MV-4-11 (cell line): ENCODE measurements at places on chromosomes 4 and X.

- DNase-seq = no peak
These were observed 80.0 kb upstream of the MAB21L2 start for GRCh38 chr4:150501983-150502382.

DNA sequence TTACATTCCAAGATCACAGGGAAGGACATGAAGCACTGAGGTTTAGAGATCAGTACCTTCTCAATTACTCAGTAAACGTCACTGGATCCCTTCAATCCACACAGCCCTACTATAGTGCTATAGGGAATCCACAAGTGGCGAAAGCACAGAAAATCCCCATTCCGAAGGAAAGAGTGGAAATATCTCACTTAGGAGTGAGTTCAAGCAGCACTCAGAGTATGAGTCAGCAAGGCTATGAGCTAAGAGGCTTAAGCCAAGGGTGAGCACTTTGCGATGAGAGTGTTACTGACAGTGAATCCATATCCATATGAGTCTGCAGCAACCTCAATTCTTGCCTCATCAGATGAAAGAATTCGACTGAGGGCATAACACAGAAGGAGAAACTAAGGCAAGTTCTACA is 165.1 kb downstream of the VSIG4 start:
- no peak for DNase-seq

GRCh38 chr4:143700416-143701352 is at the start of gene FREM3:
Gene FREM3 (minus strand): TSS chr4:143700675. CDS start chr4:143700675, 0 bp downstream.
- no peak for DNase-seq

DNA sequence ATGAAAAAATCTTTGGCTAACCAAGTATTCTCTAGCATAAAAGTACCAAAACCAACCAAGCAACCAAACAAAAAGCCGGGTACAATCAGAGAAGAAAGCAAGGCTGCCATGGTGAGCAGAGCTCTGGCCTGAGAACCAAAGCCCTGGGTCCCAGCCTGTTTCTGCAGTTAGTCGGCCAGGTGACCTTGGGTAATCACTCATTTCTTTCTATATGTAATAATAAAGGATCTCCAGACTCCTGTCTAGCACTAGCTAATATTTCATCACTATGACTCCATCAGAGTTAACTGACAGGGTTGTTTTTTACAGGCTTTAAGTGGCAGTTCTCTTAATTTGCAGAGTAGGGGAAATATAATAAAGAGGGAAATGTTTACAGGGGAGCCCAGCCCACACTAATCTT is 34.0 kb upstream of the RASGEF1B start:
- no peak for DNase-seq

DNA sequence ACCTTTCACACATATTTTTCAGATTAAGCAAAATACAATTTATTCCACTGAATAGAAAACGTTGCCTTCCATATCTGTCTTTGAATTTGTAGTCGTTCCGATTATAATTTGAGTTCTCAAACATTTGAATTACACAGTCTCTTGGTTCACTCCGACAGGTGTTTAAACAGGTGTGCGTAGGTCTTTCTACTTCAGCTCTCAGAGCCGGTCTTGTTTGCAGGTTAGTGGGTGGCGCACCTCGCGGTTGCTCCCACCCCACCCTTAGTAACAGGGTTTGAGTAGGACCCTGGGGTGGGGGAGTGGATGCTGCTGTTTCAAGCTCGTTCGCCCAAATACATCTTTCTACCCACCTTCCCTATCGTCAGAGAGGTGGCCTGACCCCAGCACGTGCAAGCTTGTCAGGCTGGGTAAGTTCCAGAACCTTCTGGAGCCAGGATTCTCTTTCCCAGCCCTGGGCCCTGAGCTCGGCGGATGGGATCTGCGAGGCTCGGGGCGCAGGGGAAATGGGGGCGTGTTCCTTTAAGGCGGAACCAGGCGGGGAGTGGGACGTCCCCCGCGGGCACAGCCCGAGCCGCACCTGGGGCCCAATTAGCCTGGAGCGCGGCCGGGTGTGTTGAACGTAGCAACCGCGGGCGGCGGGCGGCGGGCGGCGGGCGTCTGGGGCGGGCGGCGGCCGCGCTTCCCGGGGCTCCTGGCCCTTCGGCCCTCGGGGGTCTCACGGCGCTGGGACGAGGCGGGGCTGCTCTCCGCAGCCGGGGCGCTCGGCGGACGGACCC is at the start of gene FAM149A:
Gene FAM149A, plus strand, starts transcription at position 591 of the 776 bp plus-strand sequence.
- DNase-seq = no peak

DNA sequence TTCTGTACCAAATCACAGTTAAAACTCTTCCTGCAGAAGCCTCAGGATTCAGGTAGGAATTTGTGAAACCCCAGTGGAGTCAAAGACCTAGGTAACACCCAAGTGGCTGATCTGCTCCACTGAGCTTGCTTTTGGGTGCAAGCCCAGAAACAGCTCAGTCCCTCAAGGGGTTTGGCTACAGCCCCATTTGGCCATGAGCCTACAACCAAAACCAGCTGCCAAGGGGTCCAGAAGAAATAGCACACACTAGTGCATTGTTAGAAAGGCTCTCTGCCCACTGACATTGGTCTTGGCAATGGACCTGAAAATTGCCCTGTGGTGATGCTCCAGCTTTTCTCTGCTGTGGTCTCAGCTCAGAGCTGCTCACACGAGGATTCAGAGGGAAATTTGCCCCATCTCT is 577.4 kb upstream of the INTU start:
- no peak for DNase-seq

DNA sequence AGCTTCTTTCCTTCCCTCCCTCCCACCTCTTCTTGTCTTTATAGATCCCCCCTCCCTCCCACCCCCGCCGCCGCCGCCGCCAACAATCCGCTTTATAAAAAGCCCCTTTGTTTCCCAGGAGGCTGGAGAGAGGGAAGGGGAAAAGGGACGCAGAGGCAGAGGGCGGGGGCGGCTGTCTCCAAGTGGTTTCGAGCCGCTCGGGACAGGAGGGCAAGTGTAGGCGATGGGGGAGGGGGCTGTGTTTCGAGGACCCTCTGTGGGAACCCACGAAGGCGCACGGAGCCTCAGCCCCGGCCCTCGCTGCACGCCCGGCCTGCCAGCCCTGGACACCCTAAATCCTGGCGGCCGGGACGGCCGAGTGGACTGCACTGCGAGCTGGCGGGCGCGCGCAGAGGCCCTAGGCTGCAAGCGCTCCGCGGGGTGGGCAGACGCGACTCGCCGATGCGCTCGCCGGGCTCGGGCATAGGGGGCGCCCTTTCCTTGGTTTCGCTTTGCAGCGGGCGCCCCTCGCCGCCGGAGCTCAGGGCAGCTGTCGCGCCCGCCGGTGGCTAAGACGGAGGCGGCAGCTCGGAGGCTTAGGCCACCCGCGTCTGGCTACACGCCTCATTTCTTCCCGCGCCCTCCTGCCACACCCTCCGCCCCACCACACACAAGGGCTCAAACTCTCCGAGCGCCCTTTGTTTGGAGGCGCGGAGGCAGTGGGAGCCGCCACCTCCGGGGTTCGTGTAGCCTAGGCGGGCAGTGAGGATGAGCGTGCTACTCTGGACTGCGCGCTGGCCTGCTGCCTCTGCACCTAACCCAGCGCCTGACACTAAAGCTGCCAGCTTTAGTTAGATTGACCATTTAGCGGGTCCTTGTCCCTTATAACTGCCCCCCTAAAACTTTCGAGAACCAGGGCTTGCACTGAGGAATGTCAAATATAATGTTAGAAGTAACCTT is 2.2 kb downstream of the MAMLD1 start:
- DNase-seq = no peak

- peak; percentile 38 for DNase-seq
These were observed 12.8 kb downstream of the MECP2 start for GRCh38 chrX:154084449-154085300.

GRCh38 chr4:73161527-73162185 is 92.1 kb upstream of the COX18 start:
- DNase-seq = peak; percentile 61

DNA sequence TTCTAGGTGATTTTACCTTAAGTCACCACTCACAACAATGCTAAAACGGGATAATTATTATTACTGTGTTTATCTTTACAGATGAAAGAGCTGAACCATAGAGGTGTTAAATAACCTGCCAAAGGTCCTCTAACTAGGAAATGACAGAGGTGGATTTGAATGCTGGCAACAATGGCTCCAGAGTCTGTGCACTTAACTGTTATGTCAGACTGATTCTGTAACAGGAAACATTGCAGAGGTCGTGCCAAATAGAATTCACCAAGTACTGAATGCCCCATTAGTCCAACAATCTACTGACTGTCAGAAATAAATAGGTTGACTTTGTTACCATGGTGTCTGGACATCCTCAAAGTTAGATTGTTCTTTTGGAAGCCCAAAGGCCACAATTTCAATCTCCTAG is 20.9 kb upstream of the USP27X start:
- DNase-seq = no peak

- no peak for DNase-seq
These were observed 201.0 kb upstream of the ARSJ start for GRCh38 chr4:114180481-114180880.

DNA sequence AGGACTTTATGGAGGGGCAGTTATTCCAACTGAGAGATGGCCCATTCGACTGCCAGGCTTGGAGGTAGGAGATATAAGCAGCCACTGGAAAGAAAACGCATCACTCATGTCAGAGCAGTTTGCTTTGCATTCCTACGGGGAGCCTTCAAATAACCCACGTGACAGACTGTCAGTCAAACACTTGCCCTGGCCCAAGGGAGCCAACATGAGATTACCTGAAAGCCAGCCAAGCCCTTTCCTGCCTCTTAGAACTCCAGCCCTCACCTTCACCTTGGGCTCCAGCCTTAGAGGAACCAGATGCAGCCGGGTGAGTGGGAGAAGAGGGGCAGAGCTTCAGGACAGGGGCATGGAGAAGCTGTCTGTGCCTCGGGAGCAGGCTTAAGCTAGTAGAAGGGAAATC is 95.3 kb upstream of the CXCL13 start:
- DNase-seq = no peak

DNA sequence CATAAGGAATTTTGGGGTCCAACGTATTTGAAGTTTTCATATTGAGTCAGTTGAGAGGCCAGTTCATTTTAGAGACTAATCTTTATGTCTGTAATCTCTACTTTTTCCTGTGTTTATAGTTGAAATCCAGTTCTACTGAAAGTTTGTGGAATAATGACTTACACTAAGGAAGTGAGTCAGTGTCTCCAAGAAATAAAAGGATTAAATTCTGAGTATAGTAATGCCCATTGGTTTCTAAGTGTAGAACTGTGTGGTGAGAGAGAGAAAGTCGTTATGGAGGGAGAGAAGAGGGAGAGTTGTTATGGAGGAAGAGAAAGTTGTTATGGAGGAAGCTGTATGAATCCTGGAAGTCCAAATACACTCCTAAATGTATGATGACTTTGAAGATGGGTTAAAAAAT is 264.6 kb upstream of the HAND2 start:
- DNase-seq = peak; percentile 55

DNA sequence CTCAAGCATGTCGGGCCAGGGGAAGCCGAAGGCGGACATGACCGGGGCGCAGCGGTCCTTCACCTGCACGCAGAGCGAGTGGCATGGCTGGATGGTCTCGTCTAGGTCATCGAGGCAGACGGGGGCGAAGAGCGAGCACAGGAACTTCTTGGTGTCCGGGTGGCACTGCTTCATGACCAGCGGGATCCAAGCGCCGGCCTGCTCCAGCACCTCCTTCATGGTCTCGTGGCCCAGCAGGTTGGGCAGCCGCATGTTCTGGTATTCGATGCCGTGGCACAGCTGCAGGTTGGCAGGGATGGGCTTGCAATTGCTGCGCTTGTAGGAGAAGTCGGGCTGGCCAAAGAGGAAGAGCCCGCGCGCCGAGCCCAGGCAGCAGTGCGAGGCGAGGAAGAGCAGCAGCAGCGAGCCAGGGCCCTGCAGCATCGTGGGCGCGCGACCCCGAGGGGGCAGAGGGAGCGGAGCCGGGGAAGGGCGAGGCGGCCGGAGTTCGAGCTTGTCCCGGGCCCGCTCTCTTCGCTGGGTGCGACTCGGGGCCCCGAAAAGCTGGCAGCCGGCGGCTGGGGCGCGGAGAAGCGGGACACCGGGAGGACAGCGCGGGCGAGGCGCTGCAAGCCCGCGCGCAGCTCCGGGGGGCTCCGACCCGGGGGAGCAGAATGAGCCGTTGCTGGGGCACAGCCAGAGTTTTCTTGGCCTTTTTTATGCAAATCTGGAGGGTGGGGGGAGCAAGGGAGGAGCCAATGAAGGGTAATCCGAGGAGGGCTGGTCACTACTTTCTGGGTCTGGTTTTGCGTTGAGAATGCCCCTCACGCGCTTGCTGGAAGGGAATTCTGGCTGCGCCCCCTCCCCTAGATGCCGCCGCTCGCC is at the start of gene SFRP2:
Gene SFRP2, minus strand, starts transcription at position 671 of the 864 bp plus-strand sequence. Its CDS starts 248 bp downstream, at position 423.
- DNase-seq = no peak

GRCh38 chr4:180615746-180616145 is 1627.5 kb upstream of the TENM3 start:
- no peak for DNase-seq

DNA sequence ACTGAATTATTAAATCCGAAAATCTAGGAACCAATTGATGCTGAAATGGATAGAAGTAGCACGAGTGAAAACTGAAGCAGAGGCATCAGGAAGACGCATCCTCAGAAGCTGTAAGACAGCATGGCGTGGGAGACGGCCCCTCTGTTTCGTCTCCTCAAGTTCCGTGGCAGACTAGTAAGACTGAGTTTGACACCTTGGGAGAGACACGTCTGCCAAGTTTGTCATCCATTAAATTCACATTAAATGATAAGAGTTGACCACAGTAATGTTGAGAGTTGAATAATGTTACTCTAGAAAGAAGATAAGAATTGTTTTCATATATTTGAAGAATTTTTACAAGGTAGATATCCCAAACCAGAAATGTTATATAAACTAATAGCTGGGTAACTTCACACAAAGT is 736.1 kb upstream of the FRG1 start:
- DNase-seq = no peak

DNA sequence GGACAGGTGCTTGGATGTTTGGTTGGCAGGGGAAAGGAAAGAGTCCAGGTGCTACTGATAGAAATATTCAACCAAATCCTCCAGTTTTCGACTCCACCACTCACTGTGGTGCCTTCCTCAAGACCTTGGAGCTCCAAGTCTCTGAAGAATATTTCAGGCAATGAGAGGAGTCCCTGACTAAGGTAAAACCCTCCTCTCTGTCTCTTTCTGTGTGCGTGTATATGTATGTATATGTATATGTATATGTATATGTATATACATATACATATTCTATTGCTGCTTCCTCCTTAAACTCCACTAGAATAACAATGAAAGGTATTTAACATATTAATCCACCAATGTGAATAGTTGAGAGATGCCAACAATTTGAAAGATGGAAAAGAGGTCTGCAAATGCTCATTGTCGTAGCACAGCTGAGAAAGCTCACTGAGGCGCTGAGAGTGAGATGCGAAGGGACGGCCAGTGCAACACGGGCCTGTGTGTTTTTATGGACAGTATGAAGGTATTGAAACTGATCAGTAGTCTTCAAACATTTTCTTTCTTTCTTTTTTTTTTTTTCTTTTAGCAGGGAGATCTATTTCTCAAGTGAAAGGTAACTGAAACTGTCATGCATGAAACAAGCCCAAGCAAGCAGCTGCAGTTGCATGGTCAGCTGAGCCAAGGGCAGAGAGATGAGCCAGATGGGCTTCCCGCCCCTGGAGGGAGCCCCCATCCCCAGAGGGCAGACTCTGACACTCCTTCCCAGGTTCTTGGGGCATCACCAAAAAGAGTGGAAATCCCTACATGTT is 41.1 kb upstream of the HS3ST1 start:
- DNase-seq = no peak

DNA sequence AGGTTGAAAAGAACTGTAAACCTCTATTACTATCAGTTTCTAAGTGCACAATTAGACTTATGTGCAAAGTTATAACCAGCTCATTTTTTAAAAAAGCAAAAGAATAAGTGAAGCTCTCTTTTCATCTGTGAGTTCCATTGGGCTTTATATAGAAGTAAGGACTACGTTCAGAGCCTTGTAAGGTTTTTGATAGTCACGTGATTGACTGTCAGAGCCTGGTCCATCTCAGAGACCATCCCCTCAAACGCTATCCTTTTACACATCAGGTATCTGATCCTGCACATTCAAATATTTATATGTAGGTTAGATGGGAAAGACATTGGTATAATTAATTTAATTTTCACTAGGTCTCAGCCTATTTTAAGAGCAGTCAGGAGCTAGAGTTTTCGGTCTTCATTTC is 279.3 kb downstream of the INPP4B start:
- DNase-seq = no peak
